Astrocyte of the cerebellum (primary cell): ENCODE measurements at places on chromosomes 1 and 21.

- no peak for DNase-seq
Observed at GRCh38 chr1:69492286-69492685, 75.4 kb upstream of the LRRC7 start.

- DNase-seq = no peak
Observed at GRCh38 chr1:204338997-204339396, 20.7 kb downstream of the PLEKHA6 start.

- DNase-seq = no peak
Observed at GRCh38 chr1:234597894-234598293, 12.1 kb downstream of the IRF2BP2 start.

GRCh38 chr1:226054519-226055327, 7.8 kb upstream of the H3-3A start:
- DNase-seq = no peak

DNA sequence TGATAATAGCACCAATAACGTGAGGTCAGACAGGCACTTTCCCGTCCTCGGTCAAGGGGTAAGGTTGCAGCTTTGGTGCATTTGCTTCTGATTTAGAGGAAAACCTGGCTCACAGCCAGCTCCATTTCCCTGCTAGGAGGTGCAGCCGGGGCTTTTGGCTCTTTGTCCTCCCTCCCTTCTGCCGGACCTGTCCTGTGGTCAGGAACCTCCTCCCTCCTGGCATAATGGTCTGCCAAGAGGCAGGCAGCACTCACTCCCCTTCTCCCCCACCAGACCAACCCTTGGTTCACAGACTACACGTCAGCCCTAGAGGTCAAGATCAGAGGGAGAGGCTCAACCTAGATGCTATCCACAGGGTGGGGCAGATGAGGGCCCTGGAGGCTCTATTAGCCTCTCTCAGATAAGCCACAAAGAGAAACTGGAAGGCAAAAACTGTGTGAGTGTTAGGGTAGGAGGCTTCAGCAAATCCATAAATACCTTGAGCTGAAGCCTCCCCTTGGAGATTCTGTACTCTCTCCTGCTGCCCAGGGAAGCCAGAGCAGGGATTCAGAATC, 64.8 kb downstream of the PLXNA2 start:
- no peak for DNase-seq

- no peak for DNase-seq
Observed at GRCh38 chr21:45747802-45748445, 104.4 kb downstream of the PCBP3 start.

DNA sequence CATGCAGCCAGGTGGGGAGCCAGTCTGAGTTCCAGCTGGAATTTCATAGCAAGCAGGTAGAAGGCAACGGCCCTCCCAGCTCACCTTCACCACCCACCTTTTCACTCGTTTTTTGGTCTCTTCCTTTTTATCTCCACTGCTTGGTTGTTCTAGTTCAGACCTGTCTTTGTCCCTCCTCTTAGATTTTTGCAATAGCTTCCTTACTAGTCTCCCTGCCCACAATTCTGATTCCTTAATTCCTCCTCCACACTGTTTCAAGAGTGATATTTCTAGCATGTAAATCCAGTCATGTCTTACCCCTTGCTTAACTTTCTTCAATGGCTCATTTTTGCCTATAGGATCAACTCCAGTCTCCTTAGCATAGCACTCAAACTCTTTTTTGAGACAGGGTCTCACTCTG, 119.6 kb downstream of the TMEM53 start:
- DNase-seq = no peak
